Stimulated activated CD8-positive, alpha-beta memory T cell treated with anti-CD3 and anti-CD28 coated beads, Interleukin-7, amount 100 ng/mL, for 1 hour (primary cell): ENCODE measurements at places on chromosomes 4 and X.
A peak's percentile ranks its signal among the peaks of the same experiment; 100 is the strongest.

GRCh38 chr4:128635141-128635954 is 174.2 kb upstream of the JADE1 start:
- DNase-seq: no peak

DNA sequence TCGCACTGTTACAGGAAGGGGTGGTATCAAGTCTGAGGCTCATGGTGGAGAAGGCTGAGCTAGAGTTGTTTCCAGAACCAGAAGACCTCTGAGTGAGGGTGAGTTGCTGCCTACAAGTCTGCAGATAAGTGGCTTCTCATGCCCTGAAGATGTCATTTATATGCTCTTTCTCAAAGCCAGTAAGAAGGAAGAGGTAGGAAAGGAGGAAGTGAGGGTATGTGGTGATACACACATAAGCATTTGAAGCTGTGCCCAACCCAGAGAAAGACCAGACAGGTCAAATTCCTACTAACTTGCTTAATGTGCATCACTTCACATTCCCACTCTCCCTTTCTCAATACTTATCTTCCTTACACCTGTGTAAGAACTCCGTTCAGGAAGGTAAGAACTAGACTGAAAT is at the start of gene PPBP:
Gene PPBP (minus strand): TSS at position 130 of the 400 bp plus-strand sequence. CDS start 87 bp downstream, at position 43.
- no peak for DNase-seq

DNA sequence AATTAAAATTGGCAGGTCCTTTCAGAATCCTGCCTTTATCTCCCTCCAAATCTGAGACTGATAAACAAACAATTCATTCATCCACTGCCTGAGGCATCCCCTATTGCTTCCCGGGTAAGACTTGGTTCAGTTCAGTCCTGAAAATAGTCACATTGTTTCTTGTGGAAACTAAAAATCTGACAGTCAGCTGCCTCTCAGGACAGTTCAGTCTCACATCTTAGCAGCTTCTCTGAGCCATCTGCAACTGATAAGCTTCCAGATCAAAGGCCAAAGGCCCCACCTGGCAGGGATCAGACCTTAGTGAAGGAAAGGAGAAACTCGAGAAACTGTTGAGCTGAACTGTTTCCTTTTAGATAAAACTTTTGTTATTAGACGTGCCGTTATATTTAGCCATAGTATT is 264.5 kb downstream of the IL15 start:
- DNase-seq: no peak

DNA sequence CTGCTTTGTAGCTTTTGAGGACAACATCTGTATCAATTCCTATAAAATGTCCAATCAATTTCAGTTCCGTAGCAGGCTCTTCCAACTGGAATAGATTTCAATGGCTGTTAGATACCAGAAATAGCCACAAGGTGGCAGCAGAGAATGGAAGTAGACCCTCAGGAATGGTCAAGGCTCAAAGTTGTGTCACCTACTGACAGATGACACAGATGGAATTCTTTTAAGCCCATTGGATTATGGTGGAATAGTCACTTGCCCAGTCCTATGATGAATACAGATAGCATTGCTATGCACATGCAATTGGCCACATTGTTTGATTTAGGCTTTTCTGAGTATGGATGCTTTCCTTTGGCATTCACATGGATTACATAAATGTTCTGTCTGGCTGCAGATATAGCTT is 130.4 kb upstream of the RADX start:
- DNase-seq: no peak

GRCh38 chrX:88244066-88244465 is 503.0 kb upstream of the CPXCR1 start:
- no peak for DNase-seq

- DNase-seq: no peak
These were observed 113.0 kb upstream of the DCLK2 start for GRCh38 chr4:149965206-149965605.

DNA sequence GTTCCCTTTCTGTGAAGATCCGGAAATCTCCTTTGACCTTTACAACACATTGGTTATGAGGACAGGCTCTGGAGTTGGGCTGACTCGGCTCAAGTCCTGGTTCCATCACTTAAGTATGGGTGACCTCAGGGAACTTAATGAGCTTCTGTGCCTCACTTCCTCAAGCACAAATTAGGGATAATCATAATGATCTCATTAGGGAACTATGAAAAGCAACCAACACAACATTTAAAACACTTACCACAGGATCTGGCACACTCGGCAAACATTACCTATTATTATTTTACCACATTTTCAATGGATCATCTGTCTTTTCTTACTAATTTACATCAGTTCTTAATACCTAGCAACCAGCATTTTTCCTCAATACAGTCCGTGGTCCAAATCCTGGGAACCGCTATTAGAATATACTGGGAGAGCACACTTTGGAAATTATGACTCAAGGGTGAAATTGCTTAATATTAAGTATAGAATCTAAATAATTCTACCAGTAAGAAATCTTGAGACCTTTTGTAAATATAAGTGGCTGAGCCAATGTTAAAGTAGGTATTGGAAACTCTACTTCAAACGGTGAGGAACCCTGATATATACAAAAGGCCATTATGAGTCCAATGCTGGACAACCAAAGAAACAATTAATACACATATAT is 19.6 kb downstream of the ADGRA3 start:
- DNase-seq: no peak

DNA sequence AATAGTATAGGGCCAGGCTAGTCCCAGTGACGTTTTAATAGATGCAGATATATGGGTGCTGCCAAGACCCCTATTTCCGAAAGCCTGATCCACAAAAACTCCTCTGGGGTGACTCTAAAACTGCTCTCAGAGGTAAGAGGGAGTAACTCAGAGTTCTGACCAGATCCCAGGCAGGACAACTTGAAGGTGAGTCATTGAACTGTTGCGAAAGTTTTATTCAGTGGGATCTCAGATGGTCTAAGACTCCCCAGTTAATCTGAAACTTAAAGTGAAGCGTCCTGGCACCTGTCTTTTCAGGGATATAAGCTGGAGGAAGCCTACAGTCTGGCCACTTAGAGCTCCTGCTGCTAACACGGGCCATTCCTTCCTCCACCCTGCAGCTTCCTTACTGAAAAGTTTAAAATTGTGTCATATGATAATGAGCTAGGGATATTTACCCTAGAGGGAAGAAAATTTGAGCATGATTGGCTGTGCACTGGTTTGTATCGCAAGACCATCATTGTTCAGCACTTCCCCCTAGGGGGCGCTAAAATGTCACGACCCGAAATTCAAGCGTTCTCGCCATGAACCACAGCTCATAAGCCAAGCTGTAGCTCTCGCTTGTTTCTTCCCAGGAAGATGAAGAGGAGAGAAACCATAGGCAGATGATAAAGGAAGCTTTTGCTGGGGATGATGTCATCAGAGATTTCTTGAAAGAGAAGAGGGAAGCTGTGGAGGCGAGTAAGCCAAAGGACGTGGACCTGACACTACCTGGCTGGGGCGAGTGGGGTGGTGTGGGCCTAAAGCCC is 19.5 kb downstream of the UTP14A start:
- peak; percentile 55 for DNase-seq

- no peak for DNase-seq
These were observed 18.0 kb downstream of the DGKQ start for GRCh38 chr4:955161-955921.

GRCh38 chrX:103586314-103586646 is 965 bp downstream of the TCEAL4 start:
- DNase-seq: no peak

DNA sequence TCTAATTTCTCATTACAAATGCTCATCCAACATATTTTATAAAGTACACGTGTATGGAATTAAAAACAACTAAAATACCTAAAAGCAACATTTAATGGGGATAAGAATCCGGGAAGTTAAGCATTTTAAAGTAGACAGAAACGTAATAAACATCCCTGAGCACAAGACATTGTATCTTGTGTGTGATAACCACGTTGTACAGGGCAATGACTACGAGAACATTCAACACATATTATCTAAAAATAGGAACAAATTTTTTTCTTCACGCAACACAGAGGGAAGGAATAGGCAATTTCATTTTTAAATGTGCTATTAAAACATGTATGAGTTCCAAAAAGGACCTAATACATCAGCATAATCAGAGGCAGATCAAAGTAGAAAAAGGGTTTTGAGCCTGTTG is 49.5 kb downstream of the AMMECR1 start:
- DNase-seq: no peak

- DNase-seq: no peak
These were observed 332.0 kb downstream of the NR3C2 start for GRCh38 chr4:148110169-148110568.

DNA sequence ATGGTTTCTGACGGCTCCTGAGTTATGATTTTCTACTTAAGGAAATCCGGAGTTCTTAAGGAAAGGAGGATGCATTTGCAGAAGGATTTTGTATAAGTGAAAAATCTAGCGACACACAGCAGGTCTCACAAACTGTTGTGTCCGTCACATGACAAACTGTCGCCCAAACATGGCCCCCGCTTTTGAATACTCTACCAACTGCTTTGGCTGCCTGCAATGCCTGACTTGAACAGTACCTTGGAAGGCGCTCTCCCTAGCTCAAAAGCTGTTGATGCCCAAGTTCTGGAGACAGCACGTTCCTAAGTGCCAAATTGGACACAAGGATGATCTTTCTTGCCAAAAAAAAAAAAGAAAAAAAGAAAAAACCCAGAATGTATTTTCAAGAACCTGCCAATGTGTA is 103.2 kb downstream of the ENPP6 start:
- no peak for DNase-seq

- DNase-seq: no peak
These were observed 2.3 kb upstream of the UBA1 start for GRCh38 chrX:47191331-47191730.

GRCh38 chr4:148089624-148090023 is 352.6 kb downstream of the NR3C2 start:
- no peak for DNase-seq

- no peak for DNase-seq
These were observed 47.6 kb downstream of the HTT start for GRCh38 chr4:3122081-3122563.

DNA sequence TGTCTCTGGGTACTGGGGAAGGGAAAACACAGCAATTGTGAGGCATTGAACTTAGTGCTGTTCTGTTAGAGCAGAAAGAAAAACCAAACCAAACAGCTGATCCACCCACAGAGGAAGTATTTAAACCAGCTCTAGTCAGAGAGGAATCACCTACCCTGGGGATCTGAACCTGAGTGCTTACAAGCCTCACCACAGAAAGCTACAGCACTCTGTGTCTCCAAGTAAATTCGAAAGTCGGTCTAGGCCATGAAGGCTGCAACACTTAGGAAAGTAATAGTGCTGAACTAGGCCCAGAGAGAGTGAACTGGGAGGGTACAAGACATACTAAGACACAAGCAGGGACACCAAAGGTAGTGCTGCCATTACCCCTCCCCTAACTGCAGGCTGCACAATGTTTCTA is 142.2 kb upstream of the CXorf51A start:
- no peak for DNase-seq

- DNase-seq: no peak
These were observed 46.8 kb upstream of the BCOR start for GRCh38 chrX:40144576-40144975.

DNA sequence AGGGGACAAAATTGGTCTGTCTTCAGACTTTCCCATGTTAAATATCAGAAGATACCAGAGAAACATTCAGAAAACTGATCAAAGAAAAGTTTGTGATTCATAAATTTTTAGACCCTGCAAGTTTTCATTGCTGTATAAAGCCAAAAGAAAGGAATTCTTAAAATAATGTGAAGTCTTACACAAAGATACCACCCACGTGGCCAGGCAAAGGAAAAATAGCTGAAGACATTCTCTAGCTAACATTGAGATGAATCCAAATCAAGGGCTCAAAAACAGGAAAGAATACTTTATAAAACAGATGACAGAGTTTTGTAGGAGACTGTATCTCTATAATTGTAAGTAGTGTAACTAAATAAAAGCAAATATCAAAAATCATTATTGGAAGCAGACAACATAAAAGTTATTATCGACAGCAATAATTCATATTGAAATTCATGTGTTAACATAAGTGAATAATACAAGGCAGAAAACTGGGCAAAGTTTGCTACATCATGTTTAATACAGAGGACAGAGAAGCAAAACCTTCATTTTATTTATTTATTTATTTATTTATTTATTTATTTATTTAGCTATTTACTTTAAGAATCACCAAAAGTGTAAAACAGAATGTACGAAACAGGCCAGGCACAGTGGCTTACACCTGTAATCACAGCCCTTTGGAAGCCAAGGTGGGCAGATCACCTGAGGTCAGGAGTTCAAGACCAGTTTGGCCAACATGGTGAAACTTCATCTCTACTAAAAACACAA is 204.6 kb upstream of the SLIT2 start:
- DNase-seq: no peak

- DNase-seq: no peak
These were observed 48.7 kb upstream of the HELT start for GRCh38 chr4:184969610-184970009.

DNA sequence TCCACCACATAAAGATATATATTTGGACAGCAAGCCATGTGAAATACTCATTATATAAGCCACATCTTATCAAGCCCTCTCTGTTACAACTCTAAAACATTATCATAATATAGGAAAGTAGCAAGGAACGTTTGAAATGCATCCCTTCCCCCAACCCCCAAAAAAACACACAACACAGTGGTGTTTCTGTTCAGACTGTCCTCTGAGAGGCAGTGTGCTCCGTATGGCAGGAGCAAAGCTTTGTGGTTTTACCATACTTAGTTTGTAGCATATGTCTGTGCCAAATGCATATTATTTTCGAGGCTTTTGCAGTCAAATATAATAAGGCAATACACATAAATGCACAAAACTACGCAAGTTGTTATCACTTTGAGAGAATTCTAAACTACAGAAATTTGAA is 194.2 kb downstream of the RAPGEF2 start:
- DNase-seq: no peak

- DNase-seq: no peak
These were observed 46.0 kb downstream of the REPS2 start for GRCh38 chrX:16992445-16992844.

DNA sequence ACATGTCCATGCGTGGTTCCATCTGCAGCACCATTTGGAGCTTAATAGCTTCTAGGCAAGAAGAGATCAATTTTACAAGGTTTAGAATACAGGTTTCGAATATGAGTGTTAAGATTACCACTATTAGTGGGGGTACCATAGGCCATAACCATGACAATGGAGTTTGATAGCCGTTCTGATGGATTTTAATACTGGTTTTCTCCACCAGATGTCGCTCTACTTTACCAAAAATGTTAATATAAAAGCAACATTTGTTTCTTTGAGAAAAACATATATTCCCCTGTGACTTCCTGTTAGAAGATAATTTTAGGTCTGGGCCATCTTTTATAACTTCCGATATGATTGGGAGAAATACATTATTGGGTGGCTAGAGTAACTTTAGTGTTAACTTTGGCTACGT is 499.7 kb upstream of the POU3F4 start:
- DNase-seq: no peak

DNA sequence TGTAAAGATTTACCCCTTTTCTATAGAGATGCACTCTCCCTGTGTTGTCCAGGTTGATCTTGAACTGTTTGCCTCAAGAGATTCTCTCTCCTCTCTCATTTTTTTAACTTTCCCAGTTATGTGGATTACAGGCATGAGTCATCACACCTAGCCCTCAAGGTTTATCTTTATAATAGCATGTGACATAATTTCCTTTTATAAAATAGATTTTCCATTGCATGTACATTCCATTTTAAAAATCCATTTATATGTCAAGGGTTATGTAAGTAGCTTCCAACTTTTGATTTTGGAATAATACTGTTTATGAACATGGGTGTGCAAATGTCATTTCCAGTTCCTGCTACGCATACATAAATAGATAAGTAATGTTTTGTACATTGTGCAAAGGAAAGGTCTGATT is 20.6 kb downstream of the ZNF721 start:
- DNase-seq: no peak

GRCh38 chr4:40401631-40402030 is 66.5 kb downstream of the CHRNA9 start:
- no peak for DNase-seq

- DNase-seq: no peak
These were observed 21.6 kb downstream of the C4orf50 start for GRCh38 chr4:5996641-5997040.
